ENCODE measurements at places on chromosomes 3 and 15. TPM values are rescaled to one million over a fixed set of nuclear protein-coding genes. Genes with fewer than 3 reads are reported as not detected.
A peak's percentile ranks its signal among the peaks of the same experiment; 100 is the strongest.

DNA sequence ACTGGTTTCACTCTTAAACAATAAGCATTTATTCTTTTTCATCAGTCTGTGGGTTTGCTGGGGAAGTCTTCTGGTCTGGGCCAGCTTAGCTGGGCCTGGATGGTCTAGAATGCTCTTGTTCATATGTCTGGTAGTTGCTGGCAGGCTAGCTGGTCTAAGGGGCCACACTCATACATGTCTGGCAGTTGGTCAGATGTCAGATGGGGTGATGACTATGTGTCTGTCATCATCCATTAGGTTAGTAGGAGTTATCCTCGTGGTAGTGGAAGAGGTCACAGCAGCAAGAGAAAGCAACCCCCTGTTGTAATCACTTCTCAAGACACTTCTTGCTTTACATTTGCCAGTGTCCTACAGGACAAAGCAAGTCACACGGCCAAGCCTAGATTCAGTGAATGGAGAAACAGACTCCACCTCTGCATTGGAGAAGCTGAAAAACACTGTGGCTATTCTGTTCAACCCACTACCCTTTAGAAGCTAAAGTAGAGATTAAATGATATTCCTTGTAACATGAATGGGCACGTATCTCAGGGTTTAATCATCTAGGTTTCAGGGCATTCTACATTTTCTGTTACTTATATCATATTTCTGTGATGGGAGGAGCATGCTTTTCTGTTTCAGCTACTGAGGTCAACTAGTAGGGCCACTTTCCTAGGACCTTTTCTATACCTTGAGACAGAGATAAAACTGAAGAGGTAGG lies 5.5 kb upstream of the ARID3B start:
- peak; percentile 49 for ATAC-seq

DNA sequence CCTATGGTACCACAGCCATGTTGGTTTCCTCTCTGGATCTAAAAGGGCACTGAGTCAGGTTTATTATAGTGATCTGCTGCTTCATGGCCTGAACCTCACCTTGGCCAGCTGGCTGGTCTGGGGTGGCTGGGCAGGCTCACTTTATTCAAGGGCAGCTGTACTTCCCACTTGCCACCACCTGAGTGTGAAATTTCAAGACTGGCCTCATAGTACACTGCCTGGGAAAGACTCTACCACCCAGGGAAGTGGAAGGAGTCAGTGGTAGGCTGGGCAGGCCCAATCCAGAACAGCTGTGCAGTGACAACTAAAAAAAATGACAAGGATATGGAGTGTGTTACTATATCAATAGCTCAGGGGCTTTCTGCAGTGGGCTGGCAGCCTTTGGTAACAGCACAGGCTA lies 8.8 kb downstream of the SNUPN start:
- ATAC-seq: no peak

- no peak for ATAC-seq
Measured at GRCh38 chr3:5437296-5437782, 249.8 kb downstream of the EDEM1 start.

DNA sequence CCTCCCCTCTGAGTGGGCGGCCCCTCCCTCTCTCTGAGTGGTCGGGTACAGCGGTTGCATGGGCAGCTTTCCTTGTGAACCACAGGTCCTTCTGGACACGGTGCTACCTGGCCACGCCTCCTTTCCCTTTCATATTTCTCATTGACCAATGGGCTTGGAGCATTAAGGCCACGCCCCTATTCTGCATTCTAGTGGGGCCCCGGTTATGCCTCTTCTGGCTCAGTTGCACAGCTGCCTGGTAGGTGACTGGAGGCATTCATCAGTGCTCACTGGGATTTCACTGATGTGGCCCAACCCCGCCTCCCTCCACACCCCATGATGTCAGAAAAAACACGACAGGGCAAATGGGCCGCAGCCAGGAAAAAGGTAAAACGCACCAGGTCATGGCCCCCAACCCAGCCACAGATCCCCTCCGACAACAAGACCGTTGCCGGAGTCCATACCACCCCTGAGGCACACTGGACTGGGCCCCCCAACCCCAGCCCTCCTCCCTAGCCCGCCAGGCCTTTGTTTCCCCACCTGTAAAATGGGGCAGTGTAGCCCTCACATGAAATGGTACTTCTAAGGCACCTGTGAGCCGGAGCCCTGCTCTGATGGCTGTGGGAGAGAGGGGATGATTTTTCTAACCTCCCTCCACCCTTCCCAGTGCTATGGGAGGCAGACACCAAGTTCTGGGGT lies 26.3 kb downstream of the NGRN start:
- no peak for ATAC-seq

DNA sequence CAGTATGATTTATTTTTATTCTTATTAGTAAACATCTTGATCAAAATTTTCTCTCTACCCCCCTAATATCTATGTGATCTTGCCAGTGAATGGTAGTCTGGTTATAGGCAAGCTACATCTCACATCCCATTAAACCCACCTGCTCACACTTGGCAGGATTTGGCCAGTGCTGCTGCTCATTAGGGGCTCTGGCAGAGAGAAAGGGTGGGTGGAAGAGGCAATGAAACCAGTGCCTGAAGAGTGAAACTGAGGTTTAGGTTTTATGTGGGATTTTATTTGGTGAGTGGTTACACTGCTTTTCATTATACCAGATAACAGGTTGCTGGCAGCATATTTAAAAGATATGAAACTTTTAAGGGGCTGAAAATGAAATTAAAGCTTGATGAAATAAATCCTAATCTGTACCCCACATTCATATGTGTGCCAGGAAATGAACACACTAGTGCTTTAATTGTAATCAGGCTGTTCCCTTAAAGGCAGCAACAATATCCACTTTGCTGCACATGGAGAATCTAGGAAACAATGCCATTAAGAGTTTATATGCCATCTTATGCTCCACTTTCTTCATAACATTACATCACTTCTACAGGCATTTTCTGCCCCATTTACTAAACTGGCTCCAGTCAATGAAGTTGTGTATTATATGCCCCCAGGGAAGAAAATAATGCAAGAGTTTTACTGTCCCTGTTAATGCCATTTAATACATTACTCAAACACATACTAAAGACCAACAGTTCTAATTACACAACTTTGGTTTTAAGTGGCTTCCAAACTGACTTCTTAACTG lies 688.7 kb downstream of the MECOM start:
- no peak for ATAC-seq

GRCh38 chr15:78212008-78212407 lies 22.4 kb downstream of the ACSBG1 start:
- ATAC-seq: no peak

The SFMBT1 gene
- 26.1 TPM for total RNA-seq

All from activated T-helper 17 cell treated with anti-CD3 and anti-CD28 coated beads, Interleukin-2, amount 50 U/mL, for 72 hours (primary cell).